ENCODE measurements at places on chromosomes 16 and 17. TPM values are rescaled to one million over a fixed set of nuclear protein-coding genes. Genes with fewer than 3 reads are reported as not detected.

Gene RNF112
- 0.07 TPM for total RNA-seq

Gene MT3
- total RNA-seq, result not detected

Gene CLEC18C
- total RNA-seq, result not detected

Gene SOX9
- total RNA-seq, result 30.3 TPM

Gene GPR139
- total RNA-seq, result not detected

Gene CIITA
- 96.5 TPM for total RNA-seq

Gene METTL2A
- total RNA-seq, result 14.4 TPM

Gene ABCA9
- not detected for total RNA-seq

Gene TSPAN10
- 1.7 TPM for total RNA-seq

Gene CCL8
- total RNA-seq, result not detected

Gene INCA1
- total RNA-seq, result not detected

Gene CCL16
- total RNA-seq, result not detected

Gene ASGR1
- not detected for total RNA-seq

Gene NPW
- total RNA-seq, result not detected

Gene CETP
- total RNA-seq, result 0.32 TPM

Gene OMG
- total RNA-seq, result 0.11 TPM

Gene KRT15
- total RNA-seq, result not detected

Gene CCL17
- not detected for total RNA-seq

Gene TBC1D26
- not detected for total RNA-seq

Gene PDPK1
- total RNA-seq, result 24.9 TPM

Gene LGALS9B
- not detected for total RNA-seq

Gene IL34
- total RNA-seq, result not detected

Gene PRAC2
- not detected for total RNA-seq
